ENCODE measurements at places on chromosomes 11 and 22.

- DNase-seq: no peak
Observed at GRCh38 chr11:64643256-64643881, 52.3 kb downstream of the SLC22A12 start.

- DNase-seq: no peak
Observed at GRCh38 chr11:13338427-13339069, 61.0 kb downstream of the BMAL1 start.

- no peak for DNase-seq
Observed at GRCh38 chr22:26124991-26125725, 44.1 kb upstream of the SEZ6L start.

DNA sequence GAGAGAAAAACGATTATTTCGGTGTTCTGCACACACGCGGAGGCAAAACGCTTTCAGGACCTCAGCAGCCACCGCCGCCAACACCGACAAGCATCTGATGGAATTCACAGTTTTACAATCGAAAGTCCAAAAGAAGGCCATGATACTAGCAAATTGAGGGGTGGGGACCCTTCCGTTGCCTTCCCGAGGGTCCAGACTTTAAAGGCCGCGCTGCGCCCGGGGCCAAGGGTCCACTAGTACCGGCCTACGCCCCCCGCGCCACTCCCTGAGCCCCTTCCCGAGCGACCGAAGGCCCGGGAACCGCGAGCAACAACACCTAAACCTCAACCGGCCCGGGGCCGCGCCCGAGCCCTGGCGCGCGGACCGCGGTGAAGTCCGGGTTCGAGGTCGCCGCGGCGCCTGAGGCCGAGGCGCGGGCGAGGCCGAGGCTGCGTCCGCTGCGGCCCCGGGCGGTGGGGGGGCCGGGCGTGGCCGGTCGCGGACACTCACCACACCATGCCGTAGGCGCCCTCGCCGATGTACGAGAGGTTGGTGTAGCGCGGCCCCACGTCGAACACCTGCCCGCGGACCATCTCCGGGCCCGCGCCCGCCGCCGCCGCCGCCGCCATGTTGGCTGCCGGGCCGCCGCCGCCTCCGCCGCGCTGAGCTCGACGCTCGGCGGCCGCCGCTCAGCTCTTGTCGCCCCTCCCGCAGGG is 465 bp downstream of the MAPK1 start:
- DNase-seq: no peak

GRCh38 chr11:130514316-130514715 is 65.9 kb downstream of the ADAMTS15 start:
- no peak for DNase-seq

Measured in CD4-positive, alpha-beta T cell treated with Interleukin-6 at 100 ng/mL for 8 hours (primary cell).